Endothelial cell (in vitro differentiated cells): ENCODE measurements at places on chromosomes 13 and 19.

- DNase-seq, result no peak
Measured at GRCh38 chr19:55669418-55670279, 5.4 kb upstream of the EPN1 start.

- peak; percentile 26 for DNase-seq
Measured at GRCh38 chr19:8004723-8005513, 523 bp downstream of the ELAVL1 start.

GRCh38 chr13:50788551-50789210, 54.8 kb downstream of the DLEU7 start:
- no peak for DNase-seq

- DNase-seq, result no peak
Measured at GRCh38 chr13:49373716-49374115, 70.1 kb downstream of the CAB39L start.

- no peak for DNase-seq
Measured at GRCh38 chr13:65353951-65354350, 1876.2 kb downstream of the PCDH9 start.

DNA sequence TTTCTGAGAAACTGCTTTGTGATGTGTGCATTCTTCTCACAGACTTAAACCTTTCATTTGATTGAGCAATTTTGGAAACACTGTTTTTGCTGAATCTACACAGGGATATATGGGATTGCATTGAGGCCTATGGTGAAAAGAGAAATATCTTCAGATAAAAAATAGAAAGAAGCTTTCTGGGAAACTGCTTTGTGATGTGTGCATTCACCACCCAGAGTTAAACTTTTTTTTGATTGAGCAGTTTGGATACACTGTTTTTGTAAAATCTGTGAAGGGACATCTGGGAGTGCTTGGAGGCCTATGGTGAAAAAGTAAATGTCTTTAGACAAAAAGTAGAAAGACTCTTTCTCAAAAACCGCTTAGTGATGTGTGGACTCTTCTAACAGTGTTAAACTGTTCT, 1683.8 kb downstream of the UQCRFS1 start:
- no peak for DNase-seq
